NCI-H524 (cell line): ENCODE measurements at places on chromosomes 2 and 18.

GRCh38 chr2:190578158-190579057 is 43.9 kb upstream of the NEMP2 start:
- no peak for DNase-seq

DNA sequence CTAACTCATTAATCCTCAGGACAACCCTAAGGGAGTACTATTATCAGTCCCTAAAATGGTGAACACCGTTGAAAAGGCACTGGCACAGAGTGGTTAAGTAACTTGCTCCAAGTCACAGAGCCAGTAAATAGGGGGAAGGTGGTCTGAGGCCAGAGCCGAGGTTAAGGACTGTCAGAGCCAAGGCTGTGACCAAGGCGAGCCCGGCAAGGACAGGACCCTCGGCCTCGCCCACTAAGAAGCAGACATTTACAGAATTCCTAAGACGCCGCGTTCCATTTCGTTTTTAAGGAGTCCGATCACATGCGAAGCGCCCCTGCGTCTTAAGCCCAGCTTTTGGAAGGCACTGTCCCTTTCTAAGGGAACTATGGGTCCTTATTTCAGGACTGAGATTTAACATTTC is 1.1 kb downstream of the PDIA6 start:
- DNase-seq = no peak

- no peak for DNase-seq
Observed at GRCh38 chr18:34837769-34838272, 127.7 kb downstream of the DTNA start.

- DNase-seq = no peak
Observed at GRCh38 chr2:190683802-190684201, 34.9 kb downstream of the NAB1 start.

DNA sequence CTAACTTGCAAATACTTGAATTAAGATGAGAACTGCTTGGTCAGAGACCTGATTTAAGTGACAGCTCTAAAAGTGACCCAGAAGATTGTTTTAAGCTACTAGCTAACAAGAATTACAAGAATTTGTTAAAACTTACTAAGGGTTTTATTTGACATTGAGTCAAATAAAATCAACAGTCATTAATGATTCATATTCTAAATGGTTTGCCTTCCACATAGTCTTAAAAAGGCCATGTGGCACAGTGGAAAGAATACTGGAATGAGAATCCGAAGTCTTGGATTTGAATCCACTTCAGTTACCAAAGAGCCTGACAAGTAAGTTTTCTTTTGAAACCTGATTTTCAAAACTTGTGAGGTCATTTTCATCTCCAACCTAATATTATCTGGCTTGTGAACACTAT is 489.3 kb downstream of the ADCYAP1 start:
- no peak for DNase-seq

- DNase-seq = no peak
Observed at GRCh38 chr2:22673529-22673928, 711.5 kb upstream of the KLHL29 start.

GRCh38 chr2:106667478-106668070 is 180.4 kb downstream of the CD8B2 start:
- DNase-seq = no peak

GRCh38 chr2:63788071-63788470 is 53.6 kb upstream of the UGP2 start:
- DNase-seq = no peak

DNA sequence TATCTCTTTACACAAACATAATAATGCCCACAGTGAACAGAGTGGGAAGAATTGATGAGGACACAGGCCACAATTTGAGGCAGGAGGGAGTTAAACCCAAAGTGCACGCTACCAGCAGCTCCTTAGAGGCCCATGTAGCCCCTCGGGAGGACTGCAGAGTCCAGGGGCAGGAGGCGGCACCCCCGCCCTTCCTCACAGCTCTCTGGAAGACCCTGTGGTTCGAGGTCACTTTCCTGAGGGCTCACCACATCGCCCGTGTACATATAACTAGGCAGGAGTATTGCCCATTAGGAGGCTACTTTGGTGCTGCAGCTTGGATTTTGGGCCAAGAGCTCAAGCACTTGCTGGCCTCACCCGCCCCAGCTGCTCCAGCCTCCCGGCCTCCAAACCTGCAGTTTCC is 22.2 kb upstream of the CIDEA start:
- DNase-seq = no peak

DNA sequence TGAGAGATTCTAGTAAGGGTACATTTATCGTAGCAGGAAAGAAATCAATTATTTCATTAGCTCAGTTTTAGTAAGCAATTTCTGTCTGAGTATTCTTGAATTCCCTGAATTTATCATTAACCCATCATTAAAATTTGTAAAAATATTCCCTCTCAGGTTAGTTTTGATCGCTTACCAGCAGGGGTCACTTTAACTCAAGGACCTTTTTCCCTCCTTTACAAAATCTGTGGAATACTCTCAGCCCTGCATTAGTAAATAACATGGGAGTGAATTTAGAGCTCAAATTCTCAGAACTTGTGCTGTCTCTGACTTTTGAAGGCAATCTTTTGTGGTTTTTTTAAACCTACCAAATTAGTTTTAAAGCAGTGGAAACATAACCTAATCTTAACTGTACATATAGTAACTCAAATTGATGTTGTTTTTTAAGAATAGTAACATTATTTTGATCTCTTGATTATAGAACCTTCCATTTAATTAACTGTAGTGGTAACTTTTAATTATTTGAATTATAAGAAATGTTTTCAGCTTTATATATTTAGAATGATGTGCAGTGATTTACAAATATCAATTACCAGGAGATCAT is 97.2 kb downstream of the AGPS start:
- no peak for DNase-seq

- DNase-seq = no peak
Observed at GRCh38 chr2:227607941-227608340, 6.7 kb downstream of the SCYGR3 start.

GRCh38 chr2:137192366-137193310 is 427.3 kb downstream of the THSD7B start:
- DNase-seq = no peak

DNA sequence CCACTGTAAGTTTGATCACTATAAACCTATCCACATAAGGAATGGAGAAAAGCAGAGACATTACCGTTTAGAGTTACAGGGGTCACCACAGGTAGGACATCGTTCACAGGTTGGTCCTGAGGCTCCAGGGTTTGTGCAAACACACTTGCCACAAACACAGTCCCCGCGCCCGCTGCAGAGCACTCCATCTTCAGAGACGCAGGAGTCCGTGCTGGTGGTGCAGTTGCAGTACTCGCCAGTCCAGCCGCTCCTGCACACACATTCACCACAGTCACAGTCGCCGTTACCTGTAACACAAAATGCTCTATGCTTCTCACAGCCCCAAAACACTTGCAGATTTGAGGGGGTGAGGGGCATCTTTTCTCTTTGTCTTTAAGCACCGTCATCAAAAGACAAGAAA is 63.9 kb upstream of the PLA2R1 start:
- no peak for DNase-seq

GRCh38 chr18:36724169-36724568 is 104.6 kb downstream of the TPGS2 start:
- no peak for DNase-seq

DNA sequence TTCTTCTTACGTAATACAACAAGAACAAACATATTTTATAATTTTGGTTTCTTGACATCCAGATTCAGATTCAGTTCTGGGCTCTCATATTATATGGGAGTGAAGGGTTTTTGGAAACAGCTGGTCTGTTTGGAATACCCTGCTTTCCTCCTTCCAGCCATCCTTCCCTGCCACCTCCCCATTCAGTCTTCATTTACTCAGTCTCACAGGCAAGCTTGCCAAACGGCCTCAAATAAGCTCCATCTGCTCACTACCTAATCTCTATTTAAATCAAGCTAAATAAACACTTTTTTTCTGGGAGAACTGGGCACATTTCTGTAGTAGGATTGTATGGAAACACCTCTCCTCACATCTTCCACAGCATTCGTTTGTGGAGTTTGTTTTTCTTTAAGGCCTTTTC is 147.5 kb downstream of the RND3 start:
- peak; percentile 26 for DNase-seq

GRCh38 chr2:60459851-60460250 is 93.6 kb downstream of the BCL11A start:
- DNase-seq = no peak

- no peak for DNase-seq
Observed at GRCh38 chr2:113190871-113191270, 17.1 kb downstream of the PSD4 start.

- no peak for DNase-seq
Observed at GRCh38 chr2:203830304-203831055, 37.1 kb upstream of the CTLA4 start.

GRCh38 chr2:202121532-202122162 is 48.6 kb downstream of the KIAA2012 start:
- no peak for DNase-seq

- DNase-seq = peak; percentile 48
Observed at GRCh38 chr2:111116843-111117597, 3.7 kb upstream of the BCL2L11 start.

GRCh38 chr18:10562773-10563160 is 36.9 kb downstream of the NAPG start:
- DNase-seq = no peak

GRCh38 chr2:30997979-30998378 is 140.3 kb downstream of the GALNT14 start:
- peak; percentile 66 for DNase-seq

DNA sequence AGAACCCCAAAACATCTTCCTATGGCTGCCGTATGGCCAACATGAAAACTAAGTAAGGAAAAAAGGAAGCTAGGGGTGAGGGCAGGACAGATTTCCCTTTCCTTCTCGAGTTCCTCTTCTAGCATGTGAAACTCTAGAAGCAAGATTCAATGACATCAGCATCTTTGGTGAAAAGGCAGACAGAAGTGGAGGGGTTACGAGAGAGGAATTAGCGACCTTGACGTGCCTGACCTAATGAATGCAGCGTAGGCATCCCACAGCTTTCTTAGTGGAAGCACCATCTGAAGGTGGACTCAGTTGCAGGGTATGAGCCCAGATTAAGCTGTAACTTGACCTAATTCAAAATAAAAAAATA is 47.9 kb upstream of the PELI1 start:
- no peak for DNase-seq

DNA sequence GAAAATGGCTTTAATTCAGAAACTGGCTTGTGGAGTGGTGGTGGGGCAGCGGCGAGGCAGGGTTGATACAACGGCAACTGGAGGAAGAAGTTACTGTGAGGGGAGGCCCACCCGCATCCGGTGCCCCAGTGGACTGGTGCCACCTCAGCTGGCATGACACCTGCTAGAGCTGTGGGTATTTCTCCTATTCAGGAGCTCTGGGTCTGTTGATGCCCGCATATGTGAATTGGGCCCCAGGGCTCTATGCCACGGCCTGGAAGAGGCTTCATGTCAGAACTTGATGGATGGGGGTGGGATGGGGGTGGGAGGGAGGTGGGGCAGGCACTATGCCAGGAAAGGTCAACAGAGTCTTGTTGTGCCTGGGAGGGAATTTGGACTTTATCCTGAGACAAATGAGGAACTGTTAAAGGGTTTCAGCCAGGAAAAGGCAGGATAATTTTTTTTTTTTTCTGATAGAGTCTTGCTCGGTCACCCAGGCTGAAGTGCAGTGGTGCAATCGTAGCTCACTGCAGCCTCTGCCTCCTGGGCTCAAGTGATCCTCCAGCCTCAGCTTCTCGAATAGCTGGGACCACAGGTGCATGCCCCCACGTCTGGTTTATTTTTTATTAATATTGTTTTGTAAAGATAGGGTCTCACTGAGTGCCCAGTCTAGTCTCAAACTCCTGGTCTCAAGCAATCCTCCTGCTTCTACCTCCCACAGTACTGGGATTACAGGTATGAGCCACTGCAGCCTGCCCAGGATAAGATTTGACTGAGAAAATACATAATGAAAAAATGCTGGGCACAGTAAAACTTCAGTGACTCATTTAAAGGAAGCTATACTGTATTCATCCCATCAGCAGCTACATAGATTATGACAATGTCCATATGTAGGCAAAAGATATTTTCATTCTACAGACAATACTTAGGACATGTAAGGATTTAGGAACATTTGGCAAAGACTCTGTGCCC is 52.6 kb downstream of the SH2D6 start:
- DNase-seq = no peak

- no peak for DNase-seq
Observed at GRCh38 chr2:127255146-127255545, 35.0 kb upstream of the CYP27C1 start.

- peak; percentile 41 for DNase-seq
Observed at GRCh38 chr18:11042247-11042646, 107.1 kb downstream of the PIEZO2 start.

DNA sequence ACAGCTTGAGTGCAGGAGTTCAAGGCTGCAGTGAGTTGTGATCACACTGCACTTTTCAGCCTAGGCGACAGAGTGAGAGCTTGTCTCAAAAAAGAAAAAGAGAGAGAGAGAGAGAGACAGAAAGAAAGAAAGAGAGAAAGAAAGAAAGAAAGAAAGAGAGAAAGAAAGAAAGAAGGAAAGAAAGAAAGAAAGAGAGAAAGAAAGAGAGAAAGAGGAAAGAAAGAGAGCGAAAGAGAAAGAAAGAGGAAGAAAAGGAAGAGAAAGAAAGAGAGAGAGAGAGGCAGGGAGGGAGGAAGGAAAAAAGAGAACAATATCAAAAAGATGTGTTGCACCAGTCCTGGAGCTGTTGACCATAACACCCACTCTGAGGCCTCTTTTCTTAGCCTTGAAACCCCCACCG is 89.8 kb upstream of the MBOAT2 start:
- no peak for DNase-seq

GRCh38 chr2:134143568-134143967 is 110.3 kb upstream of the MGAT5 start:
- DNase-seq = no peak

DNA sequence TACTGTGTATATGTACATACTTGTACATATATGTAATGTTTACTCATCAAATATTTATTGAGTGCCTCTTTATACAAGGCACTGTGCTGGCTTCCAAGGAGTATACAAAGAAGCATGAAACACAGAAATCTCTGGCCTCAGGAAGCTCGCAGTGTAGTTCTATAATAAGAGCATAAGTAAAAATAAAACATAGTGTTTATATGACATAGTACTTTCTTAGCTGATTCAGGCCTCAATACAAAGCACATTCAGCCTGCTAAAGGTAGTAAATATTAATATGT is 13.9 kb downstream of the STAMBP start:
- DNase-seq = no peak

- no peak for DNase-seq
Observed at GRCh38 chr18:45856531-45856930, 31.1 kb downstream of the SIGLEC15 start.

DNA sequence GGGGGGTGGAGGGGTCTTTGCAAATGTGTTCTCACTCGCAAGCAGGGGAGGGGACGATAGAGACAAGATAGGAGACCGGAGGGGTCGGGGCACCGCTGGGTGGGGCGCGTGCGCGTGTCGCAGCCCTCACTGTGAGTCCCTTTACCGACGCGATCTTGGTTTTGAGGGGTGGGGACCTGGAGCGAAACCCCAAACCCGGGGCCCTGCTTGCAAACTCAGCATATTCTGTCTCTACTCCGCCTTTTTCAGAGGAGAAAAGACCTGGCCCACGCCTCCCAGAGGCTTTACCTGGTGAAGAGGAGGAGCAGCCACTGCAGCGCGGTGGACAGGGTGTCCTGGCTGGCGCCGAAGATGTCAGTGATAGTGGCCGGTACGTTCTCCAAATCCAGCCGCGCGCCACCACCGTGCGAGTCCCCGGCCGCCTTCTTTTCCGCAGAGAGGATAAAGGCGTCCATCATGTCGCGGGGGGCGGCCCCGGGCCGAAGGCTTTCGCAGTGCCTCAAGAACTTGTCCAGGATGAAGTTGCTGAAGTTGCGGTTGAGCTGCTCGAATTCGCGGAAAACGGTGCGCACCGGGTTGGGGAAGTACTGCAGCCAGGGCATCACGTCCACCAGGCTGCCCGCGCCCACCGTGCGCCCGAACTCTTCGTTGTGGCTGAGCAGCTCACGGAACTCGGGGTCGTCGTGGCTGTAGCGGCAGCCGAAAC is 1.7 kb downstream of the CYP1B1 start:
- peak; percentile 22 for DNase-seq

- no peak for DNase-seq
Observed at GRCh38 chr2:230322561-230323384, 4.2 kb upstream of the SP140L start.
